AG10803 (cell line): ENCODE measurements at places on chromosomes 12 and 14.

GRCh38 chr12:62331306-62331705, 71.1 kb downstream of the USP15 start:
- no peak for DNase-seq

GRCh38 chr14:53655080-53655785, 301.4 kb downstream of the BMP4 start:
- DNase-seq, result no peak

- peak; percentile 85 for DNase-seq
These were observed 87.8 kb downstream of the RIC8B start for GRCh38 chr12:106861984-106862916.

- DNase-seq, result no peak
These were observed 899 bp downstream of the TPCN1 start for GRCh38 chr12:113221997-113222729.

GRCh38 chr14:55530464-55530863, 49.5 kb upstream of the KTN1 start:
- no peak for DNase-seq

DNA sequence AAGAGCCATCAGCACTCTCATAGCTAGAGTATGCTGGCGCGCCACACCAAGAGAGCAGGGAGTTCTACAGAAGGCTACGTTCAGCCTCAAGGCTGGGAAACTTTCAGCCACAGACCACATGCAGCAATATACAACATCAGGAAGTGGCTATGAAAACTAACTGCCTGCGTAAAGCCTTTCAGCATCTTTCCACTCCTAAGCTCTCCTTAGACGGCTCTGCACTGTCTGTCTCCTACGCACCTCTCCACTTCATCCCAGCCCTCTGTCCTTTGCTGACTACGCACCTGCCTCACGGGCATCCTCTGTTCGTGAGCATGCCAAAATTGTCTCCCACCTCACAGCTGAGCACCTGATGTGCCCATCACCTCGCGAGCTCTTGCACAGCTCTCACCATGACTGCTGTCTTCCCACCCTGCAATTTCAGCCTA, 9.7 kb downstream of the MPHOSPH9 start:
- DNase-seq, result no peak

- no peak for DNase-seq
These were observed 116.4 kb downstream of the NTN4 start for GRCh38 chr12:95674163-95674562.

- no peak for DNase-seq
These were observed 237.9 kb upstream of the CCDC196 start for GRCh38 chr14:66248256-66248655.

- no peak for DNase-seq
These were observed 5.0 kb upstream of the NUBPL start for GRCh38 chr14:31556191-31556590.

GRCh38 chr12:91328451-91328850, 145.8 kb upstream of the DCN start:
- no peak for DNase-seq

DNA sequence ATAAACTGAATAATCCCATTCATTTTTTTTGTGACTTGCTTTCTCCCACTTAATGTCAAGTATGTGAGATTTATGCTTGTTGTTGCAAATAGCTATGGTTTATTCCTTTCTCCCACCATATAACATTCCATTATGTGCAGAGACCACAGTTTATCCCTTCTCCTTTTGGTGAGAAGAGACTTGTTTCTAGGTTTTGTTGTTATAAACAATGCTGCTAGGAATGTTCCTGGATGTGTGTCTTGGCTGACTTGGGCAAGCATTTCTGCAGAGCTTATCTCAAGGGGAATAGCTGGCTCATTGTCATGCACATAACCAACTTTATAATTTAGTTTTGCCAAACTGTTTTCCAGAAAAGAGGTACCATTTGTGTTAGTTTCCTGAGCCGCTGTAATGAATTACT, 47.6 kb upstream of the PPP1CC start:
- peak; percentile 56 for DNase-seq

- no peak for DNase-seq
These were observed 106.0 kb upstream of the TMTC1 start for GRCh38 chr12:29889737-29890136.

GRCh38 chr12:50351120-50352043, 45.0 kb downstream of the FAM186A start:
- no peak for DNase-seq

- no peak for DNase-seq
These were observed 84.1 kb upstream of the TMTC1 start for GRCh38 chr12:29867823-29868222.

DNA sequence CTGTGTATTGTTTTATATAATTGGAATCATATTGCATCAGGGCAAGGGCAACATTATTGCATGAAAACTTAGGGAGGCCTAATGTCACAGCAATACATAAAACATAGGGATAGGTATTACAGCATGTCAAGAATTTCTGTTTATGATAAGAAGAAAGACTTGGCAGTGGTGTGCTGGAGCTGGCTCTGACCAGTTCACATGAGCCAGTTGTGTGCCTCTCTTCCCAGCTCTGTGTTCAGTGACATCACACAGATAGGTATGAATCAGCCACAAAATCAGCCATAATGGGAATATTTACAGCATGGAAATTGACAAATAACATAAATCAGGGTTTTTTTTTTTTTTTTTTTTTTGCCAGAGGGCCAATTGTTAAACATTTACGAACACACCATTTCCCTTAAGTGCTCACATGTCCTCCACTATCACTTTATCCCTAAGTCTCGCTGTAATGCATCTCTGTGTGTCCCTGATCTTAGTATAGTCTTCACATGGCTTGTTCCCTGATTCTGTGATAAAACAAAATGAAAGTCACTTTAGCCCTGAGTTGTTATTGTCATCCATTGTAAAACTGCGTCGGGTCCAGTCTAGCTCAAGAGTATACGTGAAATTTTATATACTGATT, 31.9 kb upstream of the ACSM4 start:
- no peak for DNase-seq

DNA sequence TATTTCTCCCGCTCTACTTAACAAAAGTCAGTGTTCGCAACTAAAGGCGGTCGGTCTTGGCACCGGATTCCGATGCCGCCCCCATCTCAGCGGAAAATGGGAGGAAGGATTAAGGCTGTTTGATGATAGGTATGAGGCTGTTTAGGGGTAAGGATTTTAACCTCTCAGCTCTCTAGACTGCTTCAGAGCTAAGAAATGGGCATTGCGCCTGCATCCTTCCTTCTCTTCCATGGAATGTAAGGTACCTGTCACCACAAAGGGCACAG, 1.4 kb downstream of the COCH start:
- no peak for DNase-seq

GRCh38 chr14:75044322-75044721, 6.9 kb downstream of the MLH3 start:
- DNase-seq, result peak; percentile 62

DNA sequence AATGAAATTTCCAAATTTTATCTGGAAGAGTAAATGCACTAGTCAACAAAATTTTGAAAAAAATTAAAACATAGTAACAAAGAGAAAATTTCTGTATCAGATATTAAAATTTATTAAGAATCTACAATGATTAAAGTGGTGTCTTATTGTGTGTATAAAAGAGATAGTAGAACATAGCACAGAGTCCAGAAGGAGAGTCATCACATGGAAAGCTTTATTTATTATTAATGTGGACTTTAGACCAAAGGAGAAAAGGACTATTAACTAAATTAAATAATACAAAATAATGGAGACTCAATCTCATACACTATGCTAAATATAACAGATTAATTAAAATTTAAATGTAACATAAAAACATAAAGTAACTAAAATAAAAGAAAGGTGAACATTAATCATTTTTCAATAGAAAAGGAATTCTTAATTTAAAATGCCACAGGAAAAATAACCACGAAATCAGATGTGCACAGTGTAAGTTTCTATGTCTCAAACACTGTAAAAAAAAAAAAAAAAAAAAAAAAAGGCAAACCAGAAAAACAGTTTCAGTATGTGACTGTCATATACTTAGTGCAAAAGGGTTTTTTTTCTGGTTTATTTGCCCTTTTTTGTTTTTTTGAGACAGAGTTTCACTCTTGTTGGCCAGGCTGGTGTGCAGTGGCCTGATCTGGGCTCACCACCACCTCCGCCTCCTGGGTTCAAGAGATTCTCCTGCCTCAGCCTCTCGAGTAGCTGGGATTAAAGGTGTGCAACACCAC, 95.4 kb downstream of the MYF5 start:
- DNase-seq, result no peak

DNA sequence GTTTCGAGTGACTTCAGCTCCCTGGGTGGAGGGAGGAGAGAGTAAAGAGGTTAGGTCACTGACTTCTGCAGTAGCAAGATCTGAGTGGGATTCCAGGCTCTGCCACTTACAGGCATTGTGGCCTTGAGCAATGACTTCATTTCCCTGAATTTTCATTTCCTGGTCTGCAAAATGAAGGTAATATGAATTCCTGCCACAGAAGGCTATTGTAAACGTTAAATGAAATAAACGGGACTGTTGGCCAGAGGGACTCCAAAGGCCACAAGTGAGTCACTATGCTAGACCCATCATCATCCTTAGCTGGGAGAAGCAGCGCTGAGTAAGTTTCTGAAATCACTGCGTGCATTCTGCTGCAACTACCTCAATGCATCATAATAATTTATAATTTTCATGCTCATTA, 807.8 kb downstream of the AACS start:
- no peak for DNase-seq

DNA sequence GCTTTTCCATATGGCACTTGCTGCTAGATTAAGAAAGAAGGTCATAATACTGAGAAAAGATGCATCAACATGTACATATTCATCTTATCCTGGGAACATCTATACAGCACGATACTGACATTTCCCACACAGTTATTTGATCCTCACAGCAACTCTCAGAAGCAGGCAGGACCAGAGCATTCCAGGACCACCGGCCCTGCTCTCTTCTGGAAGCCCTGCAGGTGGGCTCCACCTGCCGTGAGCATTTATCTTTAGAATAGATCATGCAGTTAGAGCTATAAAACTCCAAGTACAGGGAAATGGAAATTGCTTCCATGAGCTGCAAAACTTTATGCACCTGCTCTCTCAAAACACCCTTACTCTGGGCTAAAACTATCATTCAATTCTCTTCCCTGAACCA, 5.5 kb upstream of the BDKRB1 start:
- DNase-seq, result no peak

GRCh38 chr14:55458800-55459515, 18.5 kb upstream of the TBPL2 start:
- peak; percentile 22 for DNase-seq

GRCh38 chr14:21822109-21822508, 148.5 kb upstream of the OR4E1 start:
- DNase-seq, result no peak

GRCh38 chr12:66693901-66694513, 15.1 kb upstream of the GRIP1 start:
- DNase-seq, result peak; percentile 77

DNA sequence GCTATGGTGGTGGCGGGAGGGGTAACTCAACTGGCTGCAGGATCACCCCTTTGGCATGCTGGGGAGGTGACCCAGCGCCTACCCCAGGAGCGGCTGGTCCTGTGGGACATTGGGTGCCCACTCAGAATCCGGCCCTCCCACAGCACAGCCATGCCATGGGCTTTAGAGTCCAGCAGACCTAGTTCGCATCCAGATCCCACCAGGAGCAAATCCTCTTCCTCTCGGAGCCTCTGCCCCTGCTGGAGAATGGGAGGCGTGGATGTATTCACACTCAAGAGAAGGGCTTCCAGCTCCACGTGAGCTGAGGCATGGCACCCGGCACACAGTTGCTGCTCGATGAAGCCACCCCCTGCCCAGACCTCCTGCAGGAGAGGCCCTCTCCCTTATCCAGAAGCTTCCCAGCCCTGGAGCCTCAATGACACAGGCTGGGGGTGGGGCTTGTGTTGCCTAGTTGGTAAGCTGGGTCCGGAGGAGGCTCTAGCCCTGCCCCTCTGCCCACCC, 17.7 kb downstream of the FAM222A start:
- no peak for DNase-seq

- no peak for DNase-seq
These were observed 35.5 kb downstream of the SLC5A8 start for GRCh38 chr12:101174541-101174940.

DNA sequence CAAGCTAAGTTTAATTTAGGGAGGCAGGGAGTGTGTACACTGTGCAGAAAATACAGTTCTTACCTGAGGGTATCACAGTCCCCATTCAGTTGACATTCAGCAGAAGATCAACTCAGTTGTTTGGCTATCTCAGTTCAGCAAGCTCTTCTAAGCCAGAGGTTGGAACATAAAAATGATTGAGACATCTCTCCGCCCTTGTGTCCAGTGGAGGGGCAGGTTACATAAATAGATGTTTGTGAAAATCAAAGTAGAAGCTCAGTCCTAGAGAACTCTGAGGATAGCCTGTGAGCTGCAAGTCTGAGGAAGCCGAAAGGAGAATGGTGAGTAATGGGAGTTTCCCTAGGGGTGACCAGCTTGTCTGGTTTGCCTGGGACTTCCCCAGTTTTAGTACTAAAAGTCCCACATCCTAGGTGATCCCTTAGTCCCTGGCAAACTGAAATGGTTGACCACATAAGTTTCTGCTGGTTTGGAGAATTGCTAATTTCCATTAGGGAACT, 251.4 kb upstream of the ATP2B1 start:
- DNase-seq, result no peak

GRCh38 chr12:46187023-46187422, 81.8 kb downstream of the SLC38A1 start:
- peak; percentile 80 for DNase-seq

- peak; percentile 68 for DNase-seq
These were observed 187.9 kb downstream of the EPS8 start for GRCh38 chr12:15601210-15601800.

DNA sequence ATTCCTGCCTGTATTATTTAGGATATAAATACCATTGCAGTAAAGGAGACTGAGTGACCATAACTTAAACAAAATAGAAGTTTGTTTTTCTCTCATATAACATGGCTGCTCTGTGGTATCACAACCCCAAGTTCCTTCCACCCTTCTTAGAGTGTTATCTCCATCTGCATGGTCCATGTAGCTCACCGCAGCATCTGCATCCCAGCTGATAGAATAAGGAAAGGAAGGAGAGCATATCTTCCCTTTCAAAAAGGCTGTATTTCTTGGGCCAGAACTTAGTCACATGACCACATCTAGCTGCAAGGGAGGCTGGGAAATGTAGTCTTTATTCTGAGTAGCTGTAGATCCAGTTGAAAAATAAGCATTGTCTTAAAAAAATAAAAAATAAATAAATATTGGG, 184.8 kb upstream of the NUDT4 start:
- no peak for DNase-seq

GRCh38 chr14:65588426-65589140, 176.1 kb downstream of the FUT8 start:
- DNase-seq, result peak; percentile 17

DNA sequence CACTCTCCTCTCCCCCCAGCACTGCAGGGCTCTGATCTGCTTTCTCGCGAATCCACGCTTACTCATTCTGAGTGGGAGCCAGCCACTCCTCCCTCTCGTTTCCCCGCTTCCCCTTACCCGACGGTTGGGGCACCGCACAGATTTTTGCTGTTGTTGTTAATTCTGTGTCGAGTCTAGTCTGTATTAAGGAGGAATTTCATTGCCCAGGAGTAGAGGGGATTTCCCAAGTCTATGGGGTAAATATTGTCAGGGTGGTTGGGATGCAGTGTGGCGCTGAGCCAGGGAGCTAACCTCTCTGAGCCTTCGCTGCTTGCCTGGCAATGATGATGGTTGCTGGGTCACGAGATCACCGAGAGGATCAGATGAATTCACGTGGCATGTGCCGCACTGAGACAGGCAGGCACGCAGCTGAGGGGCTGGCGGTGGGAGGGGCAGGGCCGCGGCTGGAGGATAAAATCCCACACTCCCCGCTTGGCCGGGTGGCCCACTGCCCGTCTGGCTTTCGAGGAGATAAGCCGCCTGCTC, 18.5 kb downstream of the NCOR2 start:
- DNase-seq, result peak; percentile 87
